ENCODE measurements at places on chromosomes 13 and 19.

GRCh38 chr19:15136234-15136954 is 29.2 kb downstream of the SYDE1 start:
- no peak for DNase-seq

DNA sequence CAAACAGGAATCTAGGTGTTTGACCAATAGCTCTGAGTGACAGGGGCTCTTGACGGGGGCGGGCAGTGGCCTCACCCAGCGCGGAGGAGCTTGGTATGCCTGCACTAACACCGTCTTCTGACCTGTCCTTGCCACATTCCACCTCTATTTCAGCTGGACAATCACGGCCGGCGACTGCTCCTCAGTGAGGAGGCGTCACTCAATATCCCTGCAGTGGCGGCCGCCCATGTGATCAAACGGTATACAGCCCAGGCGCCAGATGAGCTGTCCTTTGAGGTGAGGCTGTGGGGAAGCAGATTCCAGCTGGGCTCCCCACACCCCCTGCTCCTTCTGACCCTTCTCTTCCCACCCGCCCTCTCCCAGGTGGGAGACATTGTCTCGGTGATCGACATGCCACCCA is 4.7 kb downstream of the ARHGAP33 start:
- DNase-seq: no peak

DNA sequence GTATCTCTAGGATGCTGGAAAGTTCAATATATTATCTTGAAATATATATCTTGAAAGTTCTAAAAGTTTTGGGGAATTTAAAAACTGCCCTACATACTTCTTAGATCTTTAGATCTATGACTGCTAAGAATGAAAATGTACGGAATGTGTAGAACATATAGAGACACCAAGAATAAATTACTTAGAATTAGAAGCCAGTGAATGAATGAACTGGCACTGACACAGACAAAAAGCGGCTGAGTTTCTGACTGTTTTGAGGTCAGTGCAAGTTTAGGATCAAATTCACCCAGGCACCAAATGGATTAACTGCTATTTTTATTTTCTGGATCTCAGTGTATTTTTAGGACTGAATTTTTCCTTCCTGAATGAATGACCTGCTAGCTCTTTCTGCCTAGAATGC is 411.2 kb downstream of the KCTD12 start:
- DNase-seq: no peak

DNA sequence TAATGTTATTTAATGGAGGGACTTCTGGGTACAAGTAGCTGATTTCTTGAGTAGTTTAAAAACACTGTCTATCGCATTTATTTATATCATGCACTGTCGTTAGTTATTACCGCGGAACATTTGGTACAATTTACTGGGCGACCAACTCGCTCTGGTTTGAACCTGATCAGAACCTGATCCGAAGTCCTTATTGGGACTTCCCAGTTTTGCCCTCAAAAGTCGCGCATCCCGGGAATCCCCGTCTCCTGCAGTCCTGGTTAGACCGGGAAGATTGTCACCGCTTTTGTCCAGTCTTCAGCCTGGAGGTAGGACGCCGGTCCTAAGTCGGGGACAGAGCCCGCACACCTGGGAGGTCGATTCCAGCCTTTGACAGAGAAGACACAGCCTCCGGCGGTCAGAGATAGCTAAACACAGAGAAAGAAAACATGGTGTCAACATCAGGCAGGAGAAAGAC is 694 bp downstream of the CLN5 start:
- DNase-seq: peak; percentile 17

DNA sequence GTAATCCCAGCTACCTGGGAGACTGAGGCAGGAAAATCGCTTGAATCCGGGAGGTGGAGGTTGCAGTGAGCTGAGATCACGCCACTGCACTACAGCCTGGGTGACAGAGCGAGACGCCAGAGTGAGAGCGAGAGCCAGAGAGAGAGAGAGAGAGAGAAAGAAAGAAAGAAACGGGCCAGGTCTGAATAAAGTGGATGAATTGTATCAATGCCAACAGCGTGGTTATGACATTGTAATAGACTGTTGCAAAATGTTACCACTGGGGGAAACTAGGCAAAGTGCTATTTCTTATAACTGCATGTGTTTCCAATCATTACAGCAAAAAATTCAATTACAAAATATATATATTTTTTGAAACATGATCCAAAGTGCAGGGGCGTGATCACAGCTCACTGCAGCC is 11.8 kb upstream of the BTBD2 start:
- no peak for DNase-seq

DNA sequence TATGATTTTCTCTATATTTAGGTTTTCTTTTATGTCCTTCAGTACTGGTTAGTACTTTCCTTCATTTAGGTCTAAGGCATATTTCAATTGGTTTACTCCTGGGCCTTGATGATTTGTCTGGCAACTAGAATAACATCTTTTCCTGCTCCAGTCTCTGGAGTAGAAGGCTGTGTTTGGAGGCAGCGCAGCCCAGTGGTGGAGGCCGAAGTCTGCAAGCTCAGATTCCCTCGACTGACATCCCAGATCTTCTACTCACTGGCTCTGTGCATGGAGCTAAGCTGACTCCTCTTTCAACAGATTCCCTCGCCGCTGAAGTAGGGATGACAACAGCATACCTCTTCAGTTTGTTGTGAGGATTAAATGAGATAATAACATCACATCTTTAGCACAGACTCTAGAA is 141.0 kb downstream of the RAP2A start:
- DNase-seq: no peak

GRCh38 chr19:27962264-27962663 is 1250.7 kb downstream of the UQCRFS1 start:
- DNase-seq: no peak

GRCh38 chr19:10192922-10193321 is 1.8 kb downstream of the DNMT1 start:
- DNase-seq: no peak

DNA sequence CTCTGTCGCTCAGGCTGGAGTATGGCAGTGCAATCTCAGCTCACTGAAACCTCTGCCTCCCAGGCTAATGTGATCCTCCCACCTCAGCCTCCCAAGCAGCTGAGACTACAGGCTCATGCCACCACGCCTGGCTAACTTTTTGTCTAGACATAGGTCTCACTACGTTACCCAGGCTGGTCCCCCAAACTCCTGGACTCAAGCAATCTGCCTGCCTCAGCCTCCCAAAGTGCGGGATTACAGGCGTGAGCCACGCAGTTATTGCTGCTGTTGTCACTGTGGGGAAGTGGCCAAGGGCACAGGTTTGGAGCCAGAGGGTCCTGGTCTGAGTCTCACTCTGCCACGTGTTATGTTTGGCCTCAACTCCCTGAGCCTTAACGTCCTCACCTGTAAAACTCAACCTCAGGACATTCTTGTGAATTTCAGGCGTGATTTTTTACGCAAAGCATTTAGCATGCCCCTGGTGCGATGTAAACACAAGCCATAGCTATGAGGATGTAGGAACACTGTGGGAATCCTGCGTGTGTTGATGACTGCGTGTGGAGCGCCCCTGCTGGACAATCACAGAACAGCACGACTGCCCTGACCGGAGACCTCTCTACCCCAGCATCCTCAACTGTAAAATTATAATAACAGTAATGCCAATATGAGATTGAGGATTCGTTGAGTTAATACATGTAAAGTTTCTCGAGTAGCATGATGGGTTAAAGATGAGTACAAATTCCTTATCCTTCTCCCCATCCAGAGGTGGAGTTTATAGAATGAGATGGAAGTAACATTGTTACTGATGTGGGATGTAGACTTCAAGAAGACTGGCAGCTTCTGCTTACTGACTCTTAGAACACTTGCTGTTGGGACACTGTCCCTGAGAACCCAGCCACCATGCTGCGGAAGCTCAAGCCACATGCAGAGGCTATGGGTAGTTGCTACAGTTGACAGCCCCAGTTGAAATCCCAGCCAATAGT is 41.8 kb upstream of the PNMA8B start:
- peak; percentile 74 for DNase-seq

DNA sequence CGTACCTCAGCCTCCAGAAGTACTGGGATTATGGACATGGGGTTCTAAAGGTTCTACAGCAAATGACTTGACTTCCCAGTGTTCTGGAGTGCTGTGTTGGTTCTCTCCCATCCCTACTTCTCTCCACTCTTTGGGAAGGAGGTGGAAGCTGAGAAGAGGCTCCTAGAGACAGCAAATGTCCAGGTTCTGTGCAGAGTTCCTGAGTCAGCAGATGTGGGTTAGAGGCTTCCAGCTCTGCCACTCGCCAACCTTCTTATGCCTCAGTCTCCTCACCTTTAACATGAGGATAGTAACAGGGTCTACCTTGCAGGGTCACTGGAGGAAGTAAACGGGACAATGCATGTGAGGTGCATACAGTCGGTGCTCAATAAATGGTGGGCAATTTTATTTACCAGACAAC is 80.5 kb upstream of the VSTM2B start:
- no peak for DNase-seq

DNA sequence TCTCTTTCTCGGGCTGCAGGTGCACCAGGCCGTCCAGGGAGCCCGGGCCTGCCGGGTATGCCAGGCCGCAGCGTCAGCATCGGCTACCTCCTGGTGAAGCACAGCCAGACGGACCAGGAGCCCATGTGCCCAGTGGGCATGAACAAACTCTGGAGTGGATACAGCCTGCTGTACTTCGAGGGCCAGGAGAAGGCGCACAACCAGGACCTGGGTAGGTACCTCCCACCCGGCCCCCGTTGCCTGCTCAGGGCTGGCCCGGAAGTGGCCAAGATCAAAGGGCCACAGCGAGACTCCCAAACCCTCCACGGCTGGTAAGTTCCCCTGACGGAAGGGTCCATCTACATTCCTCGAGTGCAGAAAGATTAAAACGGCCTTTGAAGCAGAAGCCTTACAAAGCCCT is 55.1 kb downstream of the RAB20 start:
- no peak for DNase-seq

GRCh38 chr13:62512194-62513141 is 1096.8 kb upstream of the PCDH20 start:
- DNase-seq: no peak

GRCh38 chr19:43759515-43759914 is 4.8 kb upstream of the SMG9 start:
- DNase-seq: no peak

- no peak for DNase-seq
These were observed 27.3 kb upstream of the FXYD3 start for GRCh38 chr19:35088131-35088913.

DNA sequence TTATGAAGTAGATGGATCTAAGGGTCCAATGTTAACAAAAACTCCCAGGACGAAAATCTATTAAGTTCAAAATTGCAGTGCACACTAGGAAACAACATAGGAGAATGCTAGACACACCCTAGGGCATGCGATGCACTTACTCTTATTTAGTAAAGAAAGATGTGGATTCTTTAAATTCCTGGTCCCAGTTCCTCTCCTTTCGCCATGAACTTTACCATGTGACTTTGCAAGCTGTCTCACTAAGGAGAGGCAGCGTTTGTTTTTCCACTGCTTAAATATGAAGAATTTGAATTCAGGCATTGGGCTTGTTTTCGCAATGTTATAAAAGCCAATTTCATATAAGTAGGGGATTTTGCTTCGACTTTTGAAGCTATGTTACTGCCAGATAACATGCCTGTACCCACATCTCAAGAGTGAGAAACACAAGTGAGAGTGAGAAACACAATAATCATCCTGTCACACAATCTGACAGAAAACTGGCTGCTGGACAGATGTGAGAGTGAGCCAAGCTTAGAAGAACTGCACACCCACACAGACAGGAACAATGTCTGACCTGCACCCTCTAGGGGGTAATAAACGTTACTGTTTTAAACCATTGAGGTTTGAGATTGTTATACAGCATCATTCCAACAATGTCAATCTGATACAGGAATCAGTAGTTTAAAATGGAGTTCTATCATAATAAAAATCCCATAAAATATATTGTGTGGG is 1308.4 kb downstream of the SLITRK5 start:
- DNase-seq: no peak

GRCh38 chr13:114054264-114054663 is 78.2 kb downstream of the RASA3 start:
- no peak for DNase-seq

DNA sequence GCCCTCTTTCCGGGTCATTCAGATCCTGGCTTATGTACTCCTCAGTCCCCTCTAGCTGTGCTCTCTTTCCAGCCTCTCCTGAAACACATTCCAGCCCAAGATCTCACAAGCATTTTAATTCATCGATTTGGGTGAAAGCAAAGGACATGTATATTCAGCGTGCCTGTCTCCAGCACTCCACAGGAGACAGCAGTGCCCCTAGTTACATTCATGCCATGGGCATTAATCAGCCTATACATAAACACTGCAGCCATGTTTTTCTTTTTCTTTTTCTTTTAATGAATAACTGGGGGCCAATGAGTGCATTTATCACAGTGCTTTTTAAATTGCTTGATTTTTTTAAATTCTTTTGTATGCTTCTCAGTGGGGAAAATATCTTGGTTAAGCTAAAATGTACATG is 199.1 kb downstream of the DCT start:
- DNase-seq: no peak

GRCh38 chr13:85503797-85504196 is 295.4 kb downstream of the SLITRK6 start:
- DNase-seq: no peak

GRCh38 chr19:293436-294110 is 2.4 kb upstream of the PLPP2 start:
- no peak for DNase-seq

DNA sequence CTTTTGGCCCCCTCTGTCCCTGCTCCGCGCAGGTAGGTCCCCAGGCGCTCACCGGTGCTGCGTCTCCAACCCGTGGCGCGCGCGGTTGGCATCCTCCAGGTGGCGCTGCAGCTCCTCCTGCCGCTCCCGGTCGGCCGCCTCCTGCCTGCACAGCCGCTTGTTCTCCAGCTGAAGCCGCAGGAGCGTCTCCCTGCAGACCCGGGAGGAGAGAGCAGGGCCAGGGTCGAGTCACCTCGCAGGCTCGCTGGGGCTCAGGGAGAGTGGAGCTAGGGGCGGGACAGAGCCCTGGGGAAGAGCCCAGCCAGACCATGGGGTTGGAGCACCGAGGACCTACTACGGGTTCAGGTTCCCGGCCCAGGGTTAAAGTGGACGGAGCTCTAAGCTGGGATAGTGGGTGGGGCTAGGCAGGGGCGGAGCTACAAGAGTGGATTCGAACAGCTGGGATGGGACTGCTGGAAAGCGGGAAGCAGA is 9.3 kb downstream of the HOOK2 start:
- DNase-seq: peak; percentile 86

GRCh38 chr13:97284558-97284957 is 62.4 kb downstream of the MBNL2 start:
- DNase-seq: no peak

DNA sequence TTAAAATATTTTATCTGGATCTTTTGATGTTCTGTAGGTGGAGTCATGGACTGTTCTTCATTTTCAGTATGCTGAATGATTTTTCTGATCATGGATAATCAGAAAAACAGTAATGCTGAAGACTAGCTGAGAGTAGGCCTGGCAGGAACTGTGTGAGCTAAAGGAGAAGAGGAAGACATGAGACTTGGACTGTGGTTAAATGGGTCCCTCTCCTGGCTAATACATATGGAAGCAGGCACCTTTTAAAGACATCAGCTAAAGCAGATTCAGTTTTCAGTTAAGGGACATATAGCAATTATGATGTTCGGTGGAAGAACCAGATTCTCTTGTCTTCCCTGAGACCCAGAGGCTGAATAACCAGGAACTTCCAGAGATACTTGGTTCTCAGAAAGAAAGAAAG is 169.4 kb downstream of the OLFM4 start:
- DNase-seq: no peak

- no peak for DNase-seq
These were observed 25.3 kb downstream of the ZNF493 start for GRCh38 chr19:21422244-21422643.

All from activated CD8-positive, alpha-beta memory T cell treated with anti-CD3 and anti-CD28 coated beads, Interleukin-2, amount 50 U/mL, for 4 hours (primary cell).